Psoas muscle (tissue), 8 donors: ENCODE measurements at places on chromosomes 2 and 18. TPM values are rescaled to one million over a fixed set of nuclear protein-coding genes. Genes with fewer than 3 reads are reported as not detected.

ANKRD62 gene
- not detected for total RNA-seq

YES1 gene
- total RNA-seq, result 12.2 TPM

SERPINB12 gene
- total RNA-seq, result not detected

STPG4 gene
- not detected for total RNA-seq

MYCN gene
- total RNA-seq, result 0.25 TPM

GPR45 gene
- total RNA-seq, result not detected

GRCh38 chr2:235860111-235860510 lies 308.1 kb downstream of the GBX2 start:
- no peak for DNase-seq

DNA sequence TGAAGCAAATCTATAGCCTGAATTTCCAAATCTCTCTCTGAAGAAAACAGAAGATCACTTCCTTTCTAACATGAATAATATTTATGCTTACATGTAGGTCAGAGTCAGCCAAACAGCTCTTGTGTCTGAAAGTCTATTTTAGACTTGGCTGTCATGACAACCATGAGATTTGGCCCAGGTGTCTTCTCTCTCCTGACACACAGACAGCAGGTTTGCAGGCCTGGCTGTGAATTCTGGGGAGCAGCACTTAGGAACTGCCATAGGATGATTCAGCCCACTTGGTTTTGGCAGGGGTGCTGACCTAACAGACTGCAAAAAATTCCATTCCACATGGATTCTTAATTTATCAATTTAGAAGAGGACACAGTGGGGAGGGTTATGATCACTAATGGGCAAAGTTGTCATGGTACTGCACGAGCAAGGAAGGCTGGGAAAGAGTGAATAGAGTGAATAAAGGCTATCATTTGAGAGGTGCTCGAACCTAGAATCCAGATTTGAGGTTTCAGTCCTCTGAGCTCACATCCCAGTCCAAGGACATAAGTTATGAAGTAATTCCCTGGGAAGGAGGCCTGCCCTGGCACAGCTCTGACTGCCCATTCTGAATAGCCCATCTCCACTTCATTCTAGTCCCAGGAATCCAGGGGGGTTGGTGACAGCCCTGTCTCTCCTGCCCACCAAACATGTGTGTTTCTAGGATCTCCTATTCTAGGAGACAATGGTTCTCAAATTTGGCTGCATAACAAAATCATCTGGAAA lies 453.9 kb upstream of the TRIB2 start:
- no peak for DNase-seq

- no peak for DNase-seq
These were observed 20.1 kb upstream of the TEX51 start for GRCh38 chr2:126878601-126879000.

GRCh38 chr2:172342611-172343010 lies 84.8 kb upstream of the ITGA6 start:
- DNase-seq, result no peak

DNA sequence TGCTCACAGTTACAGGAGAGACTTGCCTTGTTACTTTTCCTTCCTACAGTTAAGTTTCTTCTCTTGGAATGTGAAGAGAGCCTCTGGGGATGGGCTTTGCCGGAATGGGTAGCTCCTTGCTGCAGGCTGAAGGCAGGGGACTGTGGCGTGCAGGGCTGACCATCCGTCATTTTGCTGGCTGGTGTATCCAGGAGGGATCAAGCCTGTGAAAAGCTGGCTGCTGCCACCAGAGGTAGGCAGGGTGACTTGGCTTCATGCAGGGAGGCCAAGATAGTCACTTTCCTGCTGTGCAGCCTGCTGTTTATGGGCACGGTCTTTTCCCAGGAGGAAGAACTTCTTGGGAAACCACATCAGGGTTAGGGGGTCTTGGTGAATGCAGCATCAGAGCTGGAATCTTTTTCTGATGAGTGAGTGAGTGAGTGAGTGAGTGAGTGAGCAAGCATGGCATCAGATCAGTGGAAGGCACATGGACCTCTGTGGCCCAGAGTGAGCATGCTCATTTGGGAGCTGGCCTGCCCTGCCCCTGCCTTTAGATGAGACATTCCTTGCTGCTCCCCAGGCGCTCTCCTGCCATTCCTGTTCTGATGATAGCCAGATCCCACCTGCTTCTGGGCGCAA lies 33.0 kb downstream of the FHOD3 start:
- no peak for DNase-seq

GRCh38 chr2:141925511-141925910 lies 205.3 kb downstream of the LRP1B start:
- DNase-seq, result no peak

- DNase-seq, result no peak
These were observed 44.7 kb downstream of the C2orf42 start for GRCh38 chr2:70145851-70146739.

GRCh38 chr18:21402272-21402671 lies 160.2 kb downstream of the GREB1L start:
- no peak for DNase-seq

GRCh38 chr18:4256766-4257417 lies 198.2 kb downstream of the DLGAP1 start:
- DNase-seq, result no peak

DNA sequence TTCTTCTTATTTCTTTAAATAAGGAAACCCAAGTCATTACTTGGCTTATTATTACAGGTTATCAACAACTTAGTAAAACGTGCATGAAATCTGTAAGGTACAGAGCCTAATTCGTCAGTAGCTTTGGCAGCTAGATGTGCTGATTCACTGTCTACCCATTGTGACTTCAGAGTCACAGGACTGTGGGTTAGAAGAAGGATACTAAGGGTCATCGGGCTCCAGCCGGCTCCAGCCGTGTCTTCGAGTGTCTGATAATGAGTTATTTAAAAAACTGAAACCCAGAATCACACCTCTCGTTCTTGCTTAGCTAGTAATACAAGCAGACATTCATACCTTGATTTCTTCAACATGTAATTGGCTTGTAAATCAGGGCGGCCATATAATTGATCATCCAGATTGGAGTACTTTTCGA lies 170.5 kb downstream of the FMNL2 start:
- peak; percentile 57 for DNase-seq

- DNase-seq, result no peak
These were observed 998.0 kb downstream of the DSC3 start for GRCh38 chr18:30044496-30044895.

DNA sequence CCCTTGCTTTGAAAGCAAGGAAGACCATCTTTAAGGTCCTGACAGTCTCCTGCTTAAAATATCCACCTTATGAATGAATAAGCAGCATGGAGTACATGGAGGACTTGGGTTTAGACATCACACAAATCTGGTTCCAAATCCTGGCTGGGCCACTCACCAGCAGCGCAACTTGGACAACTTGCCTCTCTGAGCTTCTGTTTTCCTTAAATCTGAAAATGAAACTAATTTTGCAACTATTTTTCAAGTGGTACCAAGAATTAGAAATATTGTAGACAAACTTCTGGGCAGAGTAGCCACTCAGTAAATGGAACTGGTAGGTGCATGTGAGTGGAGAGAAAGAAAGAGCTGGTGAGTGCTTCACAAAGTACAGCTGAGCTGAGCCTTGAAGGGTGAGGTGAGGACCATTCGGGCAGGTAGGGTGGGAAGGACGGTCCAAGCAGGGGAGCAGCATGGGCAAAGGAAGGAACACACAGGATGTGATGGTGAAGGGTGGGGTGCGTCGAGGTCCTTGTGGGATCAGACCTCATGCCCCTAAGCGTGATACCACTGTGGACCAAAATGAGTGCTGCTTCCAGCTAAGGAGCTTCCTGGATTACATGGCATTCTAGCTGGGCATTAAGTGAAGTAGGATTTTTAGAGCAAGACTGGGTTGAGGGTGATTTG lies 14.4 kb upstream of the TET3 start:
- no peak for DNase-seq

GRCh38 chr2:240597054-240597418 lies 10.5 kb downstream of the CAPN10 start:
- DNase-seq, result peak; percentile 7

- DNase-seq, result no peak
These were observed 53.3 kb downstream of the CCDC148 start for GRCh38 chr2:158403237-158403636.

DNA sequence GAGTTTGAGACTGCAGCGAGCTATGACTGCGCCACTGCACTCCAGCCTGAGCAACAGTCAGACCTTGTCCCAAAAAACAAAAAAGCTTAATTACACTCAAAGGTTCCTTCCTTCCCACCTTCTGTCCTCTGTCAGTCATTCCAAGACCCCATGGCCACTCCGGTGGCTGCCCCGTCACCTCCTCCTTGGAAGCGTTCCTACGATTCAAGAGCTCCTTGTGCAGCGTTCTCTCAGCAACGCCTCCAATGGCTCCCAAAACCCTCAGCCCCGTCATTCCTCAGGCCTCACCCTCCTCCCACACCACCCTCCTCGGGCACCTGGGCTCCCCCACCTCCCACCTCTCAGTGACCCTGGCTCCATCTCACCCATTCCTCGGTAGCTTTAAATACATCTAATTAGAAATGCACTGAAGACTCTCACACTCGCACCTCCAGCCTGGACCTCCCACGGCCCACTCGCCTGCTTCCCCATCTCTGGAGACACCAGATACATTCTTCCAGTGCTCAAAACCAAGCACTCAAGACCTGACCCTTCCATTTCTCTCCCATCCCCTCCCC lies 8.0 kb downstream of the PASK start:
- DNase-seq, result no peak

DNA sequence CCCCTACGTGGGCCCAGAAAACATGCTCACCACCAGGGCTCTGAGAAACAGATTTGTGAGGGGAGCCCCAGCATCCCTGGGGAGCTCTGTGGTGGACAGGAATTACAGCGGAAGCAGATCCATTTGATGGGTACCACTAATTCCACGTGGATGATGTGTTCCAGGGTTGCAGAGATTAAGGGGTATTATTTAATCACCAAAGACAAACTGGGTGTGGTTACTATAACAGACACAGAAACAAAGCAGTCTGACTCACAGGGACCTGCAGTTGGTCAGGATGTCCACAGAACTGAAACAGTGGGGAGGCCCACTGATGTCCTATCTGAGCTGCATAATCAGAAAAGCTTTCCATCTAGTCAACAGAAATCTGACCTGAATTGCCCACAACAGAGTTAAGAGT lies 65.8 kb downstream of the PSMG2 start:
- DNase-seq, result no peak

DNA sequence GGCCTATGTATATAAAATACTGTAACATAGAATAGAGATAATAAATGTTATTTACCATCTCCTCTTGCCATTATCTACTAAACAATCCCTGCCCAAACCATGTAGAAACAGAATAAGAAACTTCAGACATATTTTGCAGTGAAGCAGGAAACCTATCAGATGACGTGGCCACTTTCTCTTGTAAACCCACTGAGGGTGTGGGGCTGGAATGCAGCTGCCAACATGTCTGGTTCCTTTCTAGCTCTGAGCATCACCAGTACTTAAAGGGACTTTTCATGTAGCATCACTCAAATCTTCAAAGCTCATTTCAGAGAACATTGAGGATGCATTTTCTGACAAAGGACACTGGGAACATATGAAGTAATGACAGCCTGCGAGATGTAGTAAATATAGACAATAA lies 251.8 kb downstream of the LPIN1 start:
- DNase-seq, result no peak

DNA sequence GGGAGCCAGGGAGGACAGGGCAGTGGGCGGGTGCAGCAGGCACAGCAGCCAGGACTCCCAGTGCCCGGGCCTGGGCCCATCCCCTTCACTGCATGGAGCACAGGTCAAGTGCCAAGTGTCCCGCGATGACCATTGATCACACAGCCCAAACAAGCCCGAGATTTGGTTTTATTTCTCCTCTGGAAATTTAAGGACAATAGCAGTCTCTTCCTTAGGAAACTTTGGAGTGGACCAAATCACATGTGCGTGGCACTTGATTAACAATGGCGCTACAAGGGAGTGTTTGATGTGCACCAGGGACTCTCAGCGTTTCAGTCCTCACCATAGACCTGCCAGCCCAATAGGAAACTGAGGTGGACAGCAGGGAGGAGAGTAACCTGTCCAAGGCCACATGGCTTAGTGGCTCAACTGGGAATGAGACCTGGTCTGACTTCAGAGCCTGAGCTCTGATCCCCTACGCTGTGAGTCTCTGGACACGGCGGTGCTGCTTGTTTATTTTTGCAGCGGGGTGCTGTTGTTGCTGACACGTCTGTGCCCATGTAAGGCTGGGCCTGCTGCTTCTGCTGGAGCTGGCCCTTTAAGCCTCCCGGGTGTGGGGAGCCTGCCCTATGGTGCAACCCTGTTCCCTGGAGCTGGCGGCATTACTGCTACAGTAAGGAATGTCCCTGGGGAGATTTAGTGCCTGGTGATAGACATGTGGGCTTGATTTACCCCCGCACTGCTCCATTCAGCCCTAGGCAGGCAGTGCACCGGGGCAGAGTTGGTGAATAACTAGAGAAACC lies 194.2 kb downstream of the INHBB start:
- DNase-seq, result peak; percentile 86

DNA sequence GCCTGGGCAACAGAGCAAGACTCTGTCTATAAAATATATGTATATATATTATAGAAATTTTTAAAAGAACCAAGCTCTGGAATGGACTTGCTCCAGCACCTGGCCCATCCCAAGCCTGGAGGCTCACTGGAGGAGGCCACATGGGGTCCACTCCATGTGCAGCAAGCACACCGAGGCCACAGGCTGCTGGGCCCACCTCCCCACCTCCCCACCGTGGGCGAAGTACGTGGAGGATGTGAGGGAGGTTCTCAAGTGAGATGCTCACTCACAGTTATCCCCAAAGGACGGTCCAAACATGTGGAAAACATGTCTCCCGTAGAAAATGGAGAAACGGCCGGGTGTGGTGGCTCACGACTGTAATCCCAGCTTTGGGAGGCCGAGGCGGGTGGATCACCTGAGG lies 13.9 kb upstream of the RAB17 start:
- no peak for DNase-seq

GRCh38 chr2:96626553-96626942 lies 11.6 kb downstream of the KANSL3 start:
- no peak for DNase-seq

- DNase-seq, result no peak
These were observed 32.6 kb upstream of the SPAG16 start for GRCh38 chr2:213251618-213252017.

DNA sequence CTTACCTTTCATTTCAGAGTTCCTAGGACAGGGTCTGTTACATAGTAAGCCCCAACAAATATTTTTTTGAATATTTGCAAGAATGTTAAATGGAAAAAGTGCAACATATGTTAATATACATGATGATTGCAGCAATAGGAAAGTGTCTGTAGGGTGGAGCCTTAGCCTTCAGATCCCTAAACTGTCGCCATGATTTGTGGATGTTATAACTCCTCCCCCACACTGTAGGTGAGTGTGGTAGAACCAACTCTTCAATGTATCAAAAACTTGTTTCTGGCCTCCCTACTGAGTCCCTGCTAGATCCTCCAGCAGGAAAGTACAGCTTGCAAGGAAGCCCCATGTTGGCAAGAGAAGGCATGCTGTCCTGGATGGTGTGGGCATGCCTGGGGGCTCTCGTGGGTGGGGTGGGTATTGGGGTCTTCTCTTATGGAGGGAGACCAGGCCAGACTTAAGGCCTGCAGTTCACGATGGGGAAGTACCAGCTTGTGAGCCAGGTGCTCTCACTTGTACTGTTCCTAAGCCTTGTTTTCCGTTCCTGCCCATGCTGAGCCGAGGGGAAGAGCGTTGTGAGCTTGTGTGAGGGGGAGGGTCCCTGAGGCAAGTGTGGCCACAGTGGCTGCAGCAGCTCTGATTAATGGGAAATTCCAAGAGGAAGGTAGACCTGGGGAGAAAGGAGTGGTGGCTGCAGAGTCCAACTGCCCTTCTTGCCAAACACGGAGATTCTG lies 11.4 kb downstream of the FHOD3 start:
- no peak for DNase-seq
